Thymus (tissue), 14 donors: ENCODE measurements at places on chromosomes 1 and 21. TPM values are rescaled to one million over a fixed set of nuclear protein-coding genes. Genes with fewer than 3 reads are reported as not detected.
A peak's percentile ranks its signal among the peaks of the same experiment; 100 is the strongest.

LPAR3 gene
- polyA plus RNA-seq: 2.2 TPM

MKNK1 gene
- polyA plus RNA-seq: 62.2 TPM

TPTE gene
- polyA plus RNA-seq: not detected

ALPL gene
- polyA plus RNA-seq: 3.8 TPM

- H3K27me3 ChIP-seq: no peaks in the 10 kb centered on the region
- no peaks in the 10 kb centered on the region for H3K36me3 ChIP-seq
- H3K4me1 ChIP-seq: no peaks in the 10 kb centered on the region
- no peak overlapping the region for H3K4me3 ChIP-seq
- no peak overlapping the region for H3K27ac ChIP-seq
- DNase-seq: no peak
Measured at GRCh38 chr1:50878434-50878833, 81.6 kb downstream of the FAF1 start.

DNA sequence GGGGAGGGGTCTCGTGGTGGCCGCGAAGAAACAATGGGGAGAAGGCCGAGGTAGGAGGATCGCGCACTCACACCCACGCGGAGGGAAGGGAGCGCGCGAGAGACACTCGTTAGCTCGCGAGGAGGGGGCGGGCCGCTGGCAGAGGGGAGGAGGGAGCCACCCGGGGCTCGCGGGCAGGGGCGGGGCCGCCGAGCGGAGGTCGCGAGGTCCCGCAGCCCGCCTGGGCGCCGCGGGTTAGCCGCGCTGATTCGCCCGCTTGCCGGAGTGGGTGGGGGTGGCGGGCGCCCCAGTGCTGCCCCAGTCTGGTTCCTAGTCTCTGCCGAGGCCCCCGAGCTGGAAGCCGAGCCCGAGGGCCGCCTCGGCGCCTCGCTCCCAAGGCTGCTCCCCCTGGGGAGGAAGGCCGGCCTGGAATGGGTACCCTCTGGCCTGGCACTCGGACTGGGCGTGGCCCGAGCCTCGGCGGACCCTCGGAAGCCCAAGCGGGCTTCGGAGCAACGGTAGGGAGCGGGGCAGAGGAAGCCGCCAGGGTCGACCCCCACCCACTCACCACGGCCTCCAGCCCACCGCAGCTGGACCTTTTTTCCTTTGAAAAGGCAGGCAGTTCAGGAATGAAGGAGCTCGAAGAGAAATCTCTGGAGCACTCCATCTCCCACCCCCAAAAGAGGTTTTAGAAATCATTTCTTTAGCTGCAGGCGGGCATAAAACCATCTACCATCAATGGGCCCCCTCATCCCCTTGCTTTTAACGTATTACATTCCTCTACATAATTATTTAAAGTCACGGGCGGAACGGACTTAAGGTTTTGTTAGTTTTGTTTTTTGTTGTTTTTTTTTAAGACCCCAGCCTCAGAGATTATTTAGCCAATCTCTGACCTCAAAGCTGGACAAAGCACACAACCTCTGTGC is 722 bp upstream of the TUT4 start:
- peak overlapping the region; percentile 85 for H3K4me3 ChIP-seq
- peak overlapping the region; percentile 97 for H3K27ac ChIP-seq
- H3K27me3 ChIP-seq: no peaks in the 10 kb centered on the region
- H3K36me3 ChIP-seq: no peaks in the 10 kb centered on the region

DNA sequence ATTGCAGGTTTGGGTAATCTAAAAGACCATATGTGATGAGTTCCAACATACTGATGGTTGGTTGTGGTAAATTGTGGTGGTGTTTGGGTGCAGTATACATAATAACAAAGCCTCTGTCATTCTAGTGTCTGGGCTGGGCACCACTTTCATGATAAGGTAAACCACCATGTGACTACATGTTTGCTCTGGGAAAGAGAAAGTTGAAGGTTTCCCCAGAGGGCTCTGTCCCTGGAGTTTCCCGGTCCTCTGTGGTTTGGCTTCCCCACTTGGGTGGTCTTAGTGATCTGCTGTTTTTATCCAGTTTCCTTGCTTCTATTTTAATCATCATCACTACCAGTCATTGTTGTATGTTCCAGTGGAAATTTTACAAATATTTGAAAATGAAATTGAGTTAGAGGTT is 55.9 kb upstream of the TSPAN2 start:
- H3K4me1 ChIP-seq: peaks cover 4% of the 10 kb centered on the region
- DNase-seq: no peak
- H3K36me3 ChIP-seq: no peaks in the 10 kb centered on the region
- H3K27me3 ChIP-seq: no peaks in the 10 kb centered on the region
- no peak overlapping the region for H3K4me3 ChIP-seq

DNA sequence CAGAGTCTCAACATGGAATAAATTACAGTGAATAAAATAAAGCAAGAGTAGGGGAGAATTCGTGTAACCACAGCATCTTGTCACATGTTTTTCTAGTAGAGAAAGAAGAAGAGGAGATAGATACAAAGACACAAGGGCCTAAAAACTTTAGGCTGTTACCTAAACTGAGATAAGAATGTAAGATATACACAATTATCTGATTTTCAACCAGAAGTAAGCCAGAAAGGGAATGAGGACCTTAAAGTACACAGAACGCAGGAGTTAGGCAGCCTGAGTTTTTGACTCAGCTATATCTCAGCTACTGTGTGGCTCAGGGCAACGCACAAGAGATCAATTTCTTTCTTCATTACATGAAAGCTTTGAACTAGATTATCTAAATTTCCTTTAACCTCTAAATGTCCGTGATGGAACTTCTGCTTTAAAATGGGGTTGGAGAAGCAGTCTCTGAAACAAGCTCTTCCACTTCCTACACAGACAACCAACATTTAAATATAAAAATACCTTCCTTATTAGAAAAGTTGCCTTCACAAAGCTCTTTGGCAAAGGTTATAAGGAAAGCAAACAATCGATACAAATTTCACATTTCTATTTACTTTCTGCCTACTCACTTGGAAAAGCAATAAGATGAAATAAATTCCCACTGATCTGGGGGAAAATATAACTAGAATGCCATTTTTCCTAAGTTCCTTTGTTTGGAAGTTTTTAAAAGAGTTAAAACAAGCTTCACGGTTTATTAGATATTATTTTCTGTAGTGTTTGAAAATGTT is 5.2 kb upstream of the RGS13 start:
- H3K4me1 ChIP-seq: no peaks in the 10 kb centered on the region
- no peaks in the 10 kb centered on the region for H3K27me3 ChIP-seq
- no peak for DNase-seq
- no peaks in the 10 kb centered on the region for H3K36me3 ChIP-seq
- H3K27ac ChIP-seq: no peak overlapping the region
- H3K4me3 ChIP-seq: no peak overlapping the region

DNA sequence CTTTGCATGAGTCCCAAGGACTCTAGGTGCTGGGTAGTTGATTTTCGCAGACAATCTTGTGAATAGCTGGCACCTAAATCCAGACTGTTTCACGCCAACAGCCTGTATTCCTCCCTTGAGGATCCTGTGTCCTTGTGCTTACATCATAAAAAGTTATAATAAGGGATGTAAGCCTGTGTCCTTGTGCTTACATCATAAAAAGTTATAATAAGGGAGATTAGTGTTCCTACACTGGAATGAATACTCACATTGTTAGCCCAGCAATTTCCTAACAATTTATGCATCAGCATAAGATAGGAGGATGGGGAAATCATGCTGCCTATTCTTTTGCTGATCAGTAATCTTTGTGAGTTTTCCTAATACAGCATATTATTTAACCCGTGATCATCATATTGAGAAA is 4.0 kb upstream of the HSD3B2 start:
- H3K36me3 ChIP-seq: no peaks in the 10 kb centered on the region
- no peaks in the 10 kb centered on the region for H3K27me3 ChIP-seq
- no peaks in the 10 kb centered on the region for H3K4me1 ChIP-seq
- no peak for DNase-seq

DNA sequence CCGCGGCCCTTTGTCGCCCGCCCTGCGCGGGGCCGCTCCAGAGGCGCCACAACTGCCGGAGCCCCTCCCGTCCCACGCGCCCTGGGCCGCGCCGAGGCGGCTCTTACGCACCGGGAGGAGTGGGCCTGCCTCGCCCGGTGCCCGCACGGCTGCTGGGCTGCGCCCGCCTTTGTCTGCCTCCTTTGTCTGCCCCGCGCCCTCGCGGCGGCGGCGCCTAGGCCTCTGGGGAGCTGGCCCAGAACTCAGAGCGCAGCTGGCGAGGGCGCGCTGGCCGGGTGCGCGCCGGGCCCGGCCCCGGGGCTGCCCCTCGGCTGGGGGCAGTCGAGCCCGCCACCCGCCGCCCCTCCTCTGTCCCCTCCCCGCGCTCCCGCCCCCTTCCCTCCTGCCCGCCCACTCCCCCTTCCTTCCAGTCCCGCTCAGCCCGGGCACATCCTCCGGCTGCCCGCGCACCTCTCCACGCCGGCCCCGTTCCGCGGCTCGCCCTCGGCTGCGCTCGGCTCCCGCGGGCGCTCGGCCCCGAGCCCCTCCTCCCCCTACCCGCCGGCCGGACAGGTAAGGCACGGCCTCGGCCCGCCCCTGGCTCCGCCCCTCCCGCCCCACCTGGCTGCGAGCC is at the start of gene DRAXIN:
Gene DRAXIN, plus strand, starts transcription at position 409 of the 613 bp plus-strand sequence. CDS start 14,549 bp downstream, outside the sequence.
- no peak within 1 kb of the TSS for H3K27ac ChIP-seq
- H3K27me3 ChIP-seq: peaks cover 35% of the 10 kb centered on the region
- H3K4me1 ChIP-seq: peaks cover 4% of the 10 kb centered on the region
- DNase-seq: no peak
- H3K36me3 ChIP-seq: no peaks in the 10 kb centered on the region
